Substantia nigra (tissue), 51 donors: ENCODE measurements at places on chromosomes 12 and 14.

- no peak for DNase-seq
These were observed 11.7 kb downstream of the PTPN21 start for GRCh38 chr14:88542857-88543795.

- no peak for DNase-seq
These were observed 37.8 kb downstream of the MYO1H start for GRCh38 chr12:109385339-109386058.

- no peak for DNase-seq
These were observed 27.8 kb downstream of the SMCO2 start for GRCh38 chr12:27474344-27474743.

- no peak for DNase-seq
These were observed 219.7 kb upstream of the PKP2 start for GRCh38 chr12:33116284-33116683.

- DNase-seq: no peak
These were observed 469.0 kb upstream of the FOXG1 start for GRCh38 chr14:28297559-28297958.

DNA sequence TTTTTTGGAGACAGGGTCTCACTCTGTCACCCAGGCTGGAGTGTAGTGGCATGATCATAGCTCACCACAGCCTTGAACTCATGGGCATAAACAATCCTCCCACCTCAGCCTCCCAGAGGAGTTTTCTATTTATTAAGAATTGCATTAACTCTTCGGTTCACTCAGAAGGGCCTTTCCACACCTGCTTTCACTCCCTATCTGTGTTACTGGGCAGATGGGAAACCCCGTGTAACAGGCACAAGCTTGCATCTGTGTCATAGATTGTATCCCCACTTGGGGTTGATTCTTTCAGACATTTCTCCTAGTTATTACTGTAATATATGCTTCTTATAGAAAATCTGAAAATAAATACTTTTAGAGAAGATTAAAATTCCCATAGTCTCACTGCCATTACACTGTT, 38.7 kb downstream of the STX2 start:
- no peak for DNase-seq

DNA sequence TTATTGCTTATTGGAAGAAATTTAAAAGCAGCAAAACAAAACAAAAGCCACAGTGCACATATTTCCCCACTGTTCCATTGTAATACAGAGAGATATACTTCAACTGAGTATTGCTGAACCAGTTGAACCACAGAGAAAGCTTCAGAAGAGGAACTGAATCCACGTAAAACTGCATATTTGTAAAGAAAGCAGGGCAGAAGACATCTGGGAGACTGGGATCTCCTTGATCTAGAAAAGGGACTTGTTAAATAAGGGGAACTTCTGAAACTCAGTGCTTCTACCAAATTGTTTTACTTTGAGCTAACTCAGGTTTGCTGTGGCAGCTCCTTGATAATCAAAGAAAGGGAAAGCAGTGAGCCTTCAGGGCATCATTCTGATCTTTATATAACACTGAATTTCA, 411.1 kb upstream of the MDGA2 start:
- DNase-seq: no peak

DNA sequence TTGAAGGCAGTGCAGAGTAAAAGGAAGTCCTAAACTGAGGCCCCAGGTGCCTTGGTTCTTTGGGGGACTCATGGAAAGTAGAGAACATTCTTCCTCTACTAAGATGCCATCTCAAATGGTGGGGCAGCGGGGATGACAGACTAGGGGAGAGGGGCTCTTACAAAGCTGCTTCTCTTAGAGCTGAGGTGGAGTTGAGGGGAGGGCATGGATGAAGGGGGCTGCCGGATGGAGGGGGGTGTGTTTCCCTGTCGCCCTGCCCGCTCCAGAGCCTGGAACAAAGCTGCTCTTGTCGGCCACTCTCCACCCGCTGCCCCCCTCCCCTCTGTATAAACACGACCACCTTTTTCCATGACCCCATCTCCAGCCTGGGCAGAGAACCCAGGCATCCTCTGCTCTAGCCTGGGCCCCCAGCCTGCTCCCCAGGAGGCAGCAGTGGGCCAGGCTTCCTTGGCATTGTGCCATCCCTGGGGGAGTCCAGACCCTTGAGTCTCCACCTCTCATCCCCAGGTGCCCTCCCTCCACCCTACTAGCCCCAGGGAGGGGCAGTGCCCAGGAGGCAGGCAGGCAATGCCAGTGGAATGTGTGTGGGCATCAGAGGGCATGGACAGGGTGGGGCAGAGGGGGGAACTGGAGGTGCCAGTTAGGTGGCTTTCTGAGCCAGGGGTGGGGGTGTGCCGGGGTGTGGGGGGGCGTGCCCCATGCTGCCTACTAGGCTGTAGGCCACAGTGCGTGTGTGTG, 1.7 kb downstream of the RARG start:
- DNase-seq: no peak

DNA sequence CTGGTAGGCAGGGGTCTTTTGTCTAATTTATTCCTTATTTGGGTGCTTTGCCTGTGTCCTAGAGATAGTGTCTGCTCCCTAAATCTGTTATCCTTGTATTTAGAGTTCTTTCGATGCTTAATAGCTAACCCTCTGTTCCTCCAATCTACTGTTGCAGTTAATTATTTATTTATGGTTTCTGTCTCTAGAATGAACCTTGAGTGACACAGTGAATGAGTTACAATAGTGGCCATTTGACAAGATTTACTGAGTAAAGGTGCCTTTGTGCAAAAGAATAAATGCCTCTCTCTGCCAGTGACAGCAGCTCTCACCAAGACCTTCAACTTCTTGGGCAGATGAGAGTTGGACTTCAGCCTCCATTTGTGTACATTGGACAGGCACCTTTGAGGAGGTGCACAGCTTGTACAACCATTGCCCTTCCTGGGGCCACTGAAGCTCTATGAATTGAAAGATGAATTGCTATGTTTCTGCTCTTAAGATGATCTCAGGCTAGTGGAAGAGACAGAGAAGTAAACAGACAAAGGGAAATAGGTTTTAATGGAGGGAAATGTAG, 165.9 kb downstream of the DERA start:
- no peak for DNase-seq

GRCh38 chr12:18206198-18206597, 55.1 kb upstream of the PIK3C2G start:
- DNase-seq: no peak

- no peak for DNase-seq
These were observed 194.0 kb downstream of the DPF3 start for GRCh38 chr14:72699852-72700257.

GRCh38 chr12:13368431-13368830, 171.9 kb downstream of the EMP1 start:
- DNase-seq: no peak

GRCh38 chr12:31407562-31407961, 81.6 kb upstream of the SINHCAF start:
- no peak for DNase-seq

DNA sequence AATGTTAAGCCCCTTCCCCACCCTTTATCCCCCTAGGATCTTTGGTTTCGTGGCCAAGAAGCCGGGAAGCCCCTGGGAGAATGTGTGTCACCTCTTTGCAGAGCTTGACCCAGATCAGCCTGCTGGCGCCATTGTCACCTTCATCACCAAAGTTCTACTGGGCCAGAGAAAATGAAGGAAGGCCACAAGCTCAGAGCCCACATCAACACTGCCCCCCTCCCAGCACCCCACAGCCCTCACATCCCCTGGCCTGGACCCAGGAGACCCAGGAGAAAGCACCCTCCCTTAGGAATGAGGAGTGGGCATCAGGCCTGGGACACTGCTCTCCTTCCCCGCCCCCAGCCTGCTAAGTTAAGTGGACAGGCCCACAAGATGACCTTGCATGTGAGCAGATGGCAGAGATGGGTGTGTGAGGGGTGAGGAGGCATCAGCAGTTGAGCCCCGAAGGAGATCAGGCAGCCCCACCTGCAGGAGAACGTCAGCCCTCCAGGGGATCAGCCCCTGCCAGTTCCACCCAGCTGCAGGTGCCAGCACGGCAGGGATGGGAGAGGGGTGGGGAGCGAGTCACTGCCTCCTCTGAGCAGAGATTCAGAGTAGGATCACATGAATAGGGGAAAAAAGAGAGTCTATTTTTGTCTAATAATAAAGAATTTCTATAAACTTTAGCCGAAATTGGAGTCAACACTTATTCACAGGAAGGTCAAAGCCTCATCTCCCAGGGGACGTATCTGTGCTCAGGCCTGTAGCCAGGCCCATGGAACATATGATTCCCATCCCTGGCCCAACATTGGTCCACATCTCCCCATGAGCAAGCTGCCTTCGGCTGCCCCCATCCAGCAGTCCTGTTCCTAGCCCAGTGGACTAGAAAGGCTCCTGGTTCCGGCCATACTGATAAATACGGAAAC, 14.1 kb downstream of the TNS2 start:
- DNase-seq: no peak

- DNase-seq: peak; percentile 5
These were observed 63.3 kb downstream of the ERC1 start for GRCh38 chr12:1054117-1054870.

GRCh38 chr12:6783828-6784227, 5.5 kb upstream of the CD4 start:
- DNase-seq: no peak

DNA sequence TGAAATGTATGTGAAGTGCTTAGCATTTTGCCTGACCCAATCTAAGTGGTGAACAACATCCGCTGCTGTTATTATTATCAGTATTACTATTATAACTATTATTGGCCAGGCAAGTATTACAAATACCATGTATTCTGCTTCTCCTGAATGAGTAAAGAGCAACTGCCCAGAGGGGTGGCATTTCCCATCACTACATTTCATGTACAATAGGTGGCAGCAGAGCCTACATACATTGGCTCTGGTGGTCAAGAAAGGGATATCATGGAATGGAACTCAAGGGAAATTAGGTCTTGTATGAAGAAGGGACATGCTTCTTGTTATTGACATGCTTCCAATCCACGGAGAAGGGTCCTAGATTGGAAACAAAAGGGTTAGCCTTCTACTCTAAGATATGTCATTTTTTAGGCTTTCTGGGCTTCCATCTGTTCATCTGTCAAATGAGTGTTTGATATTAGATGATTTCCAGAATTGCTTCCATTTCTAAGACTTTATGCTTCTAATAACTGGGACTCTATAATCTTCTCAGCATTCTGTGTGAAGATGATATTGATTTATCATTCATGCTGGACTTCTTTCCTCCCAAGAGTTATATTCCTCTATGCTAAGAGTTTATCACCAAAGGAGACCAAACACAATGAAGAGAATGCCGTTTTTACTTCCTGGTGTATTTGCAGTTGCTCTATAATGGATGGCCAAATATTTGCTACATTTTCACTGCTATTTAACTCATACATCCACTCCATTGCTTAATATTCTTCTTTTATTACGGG, 239.1 kb downstream of the SSPN start:
- no peak for DNase-seq

DNA sequence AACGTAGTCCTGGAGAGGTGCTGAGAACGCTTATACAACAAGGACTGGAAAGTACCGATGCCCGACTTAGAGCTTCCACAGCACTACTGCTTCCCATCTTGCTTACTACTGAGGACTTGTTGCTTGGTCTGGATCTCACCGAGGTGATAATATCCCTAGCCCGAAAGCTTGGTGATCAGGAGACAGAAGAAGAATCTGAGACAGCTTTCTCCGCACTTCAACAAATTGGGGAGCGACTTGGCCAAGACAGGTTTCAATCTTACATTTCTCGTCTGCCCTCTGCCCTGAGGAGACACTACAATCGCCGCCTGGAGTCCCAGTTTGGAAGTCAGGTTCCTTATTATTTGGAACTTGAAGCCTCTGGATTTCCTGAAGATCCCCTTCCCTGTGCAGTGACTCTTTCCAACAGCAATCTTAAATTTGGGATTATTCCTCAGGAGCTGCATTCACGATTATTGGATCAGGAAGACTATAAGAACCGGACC, 1.1 kb downstream of the TOGARAM1 start:
- no peak for DNase-seq

DNA sequence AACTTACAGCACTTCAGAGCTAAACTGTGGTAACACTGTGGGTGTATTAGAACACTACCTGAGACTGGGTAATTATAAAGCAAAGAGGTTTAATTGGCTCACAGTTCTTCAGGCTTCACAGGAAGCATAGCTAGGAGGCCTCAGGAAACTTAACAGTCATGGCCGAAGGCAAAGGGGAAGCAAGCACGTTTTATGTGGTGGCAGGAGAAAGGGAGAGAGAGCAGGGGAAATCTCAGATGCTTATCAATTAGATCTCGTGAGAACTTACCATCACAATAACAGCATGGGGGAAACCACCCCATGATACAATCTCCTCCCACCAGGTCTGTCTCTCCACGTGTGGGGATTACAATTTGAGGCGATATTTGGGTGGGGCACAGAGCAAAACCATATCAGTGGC, 512.6 kb downstream of the RERGL start:
- no peak for DNase-seq
